ENCODE measurements at places on chromosomes 12 and 14.

DNA sequence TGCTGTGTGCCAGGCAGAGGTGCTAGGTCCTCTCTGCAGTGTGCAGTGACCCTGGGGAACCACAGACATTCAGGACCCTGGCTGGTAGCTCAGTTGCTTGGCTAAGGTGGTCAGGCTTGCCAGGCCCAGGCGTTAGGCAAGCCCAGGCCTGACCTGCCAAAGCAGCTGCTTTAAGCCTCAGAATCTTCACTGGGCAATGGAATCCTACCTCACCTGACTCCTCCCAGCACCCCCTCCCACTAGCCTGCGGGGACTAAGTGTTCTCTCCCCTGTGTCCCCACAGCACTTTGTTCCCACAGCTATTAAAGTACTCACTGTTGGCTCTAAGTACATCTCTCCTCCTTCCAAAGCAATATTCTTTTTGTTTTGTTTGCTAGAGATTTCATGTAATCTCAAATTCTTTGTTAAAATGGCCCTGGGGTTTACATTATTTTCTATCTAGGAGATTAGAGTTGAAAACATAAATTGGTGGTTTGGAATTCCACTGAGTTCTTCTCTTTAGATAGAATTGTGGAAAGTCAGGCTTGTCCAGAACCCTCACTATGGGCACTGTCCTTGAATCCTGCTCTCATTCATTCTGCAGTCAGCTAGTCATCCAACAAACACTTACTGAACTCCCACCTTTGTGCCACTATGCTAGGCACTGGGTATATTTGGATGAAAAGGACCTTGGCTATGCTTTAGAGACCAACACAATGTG is 44.4 kb downstream of the DGLUCY start:
- no peak for DNase-seq

- no peak for DNase-seq
These were observed 147.4 kb upstream of the NUDT4 start for GRCh38 chr12:93230326-93230720.

DNA sequence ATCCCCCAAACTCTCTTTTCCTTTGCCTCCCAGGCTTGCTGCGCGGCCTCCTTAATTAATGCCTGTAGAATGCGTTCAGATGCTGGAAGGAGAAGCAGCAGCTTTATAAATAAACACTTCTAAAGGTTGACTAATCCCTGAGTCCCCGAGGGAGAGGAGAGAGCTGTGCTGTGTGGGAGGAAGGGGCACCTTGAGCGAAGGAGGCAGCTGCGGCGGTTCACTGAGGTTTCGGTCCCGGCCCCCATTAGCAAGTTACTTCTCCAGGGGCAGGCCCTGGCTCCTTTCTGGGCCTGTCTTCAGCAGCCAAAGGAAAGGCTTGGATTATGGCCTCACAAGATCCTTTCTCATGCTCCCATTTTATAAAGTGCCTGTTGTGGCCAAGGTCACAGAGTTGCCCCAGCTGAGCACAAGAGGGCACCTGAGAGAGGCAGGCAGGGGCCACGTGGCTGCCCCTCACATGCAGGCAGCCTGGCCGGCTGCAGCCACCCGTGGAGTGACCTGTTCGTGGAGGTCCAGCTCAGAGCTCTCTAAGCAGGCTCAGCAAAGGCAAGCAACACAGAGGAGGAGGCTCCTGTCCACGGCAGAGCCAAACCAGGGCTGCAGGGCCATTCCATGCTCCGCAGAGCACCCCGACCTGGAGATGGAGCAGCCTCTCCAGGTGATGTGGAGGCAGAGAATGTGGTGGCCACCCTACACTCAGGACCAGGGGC is 15.0 kb upstream of the CACNA2D4 start:
- no peak for DNase-seq

DNA sequence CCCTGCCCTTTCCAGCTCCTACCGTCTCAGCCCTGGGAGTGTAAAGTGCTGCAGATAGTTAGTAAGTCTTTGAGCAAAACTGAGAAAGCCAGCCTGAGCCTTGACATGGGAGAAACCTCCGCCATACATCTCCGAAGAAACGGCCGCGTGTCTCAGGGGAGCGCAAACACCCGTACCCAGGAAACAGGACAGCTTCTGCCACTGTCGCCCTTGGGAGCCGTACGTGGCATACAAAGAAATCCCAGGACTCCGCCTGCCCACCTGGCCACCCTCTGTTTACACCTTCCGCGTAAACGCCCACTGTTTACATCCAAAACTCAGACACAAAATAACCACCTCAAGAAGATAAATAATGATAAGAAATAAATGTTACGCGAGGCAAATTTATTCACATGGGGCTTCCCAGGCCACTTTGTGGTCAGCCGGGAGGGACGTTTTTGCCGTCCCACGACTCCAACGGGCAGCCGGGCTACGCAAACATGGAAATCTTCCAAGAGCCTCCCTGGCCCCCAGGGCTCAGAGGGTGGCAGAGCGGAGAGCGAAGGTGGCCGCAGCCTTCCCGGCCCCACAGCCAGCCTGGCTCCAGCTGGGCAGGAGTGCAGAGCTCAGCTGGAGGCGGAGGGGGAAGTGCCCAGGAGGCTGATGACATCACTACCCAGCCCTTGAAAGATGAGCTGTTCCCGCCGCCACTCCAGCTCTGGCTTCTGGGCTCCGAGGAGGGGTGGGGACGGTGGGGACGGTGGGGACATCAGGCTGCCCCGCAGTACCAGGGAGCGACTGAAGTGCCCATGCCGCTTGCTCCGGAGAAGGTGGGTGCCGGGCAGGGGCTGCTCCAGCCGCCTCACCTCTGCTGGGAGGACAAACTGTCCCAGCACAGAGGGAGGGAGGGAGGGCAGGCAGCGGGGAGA is at the start of gene BDKRB2:
Gene BDKRB2, plus strand, starts transcription at position 689 of the 908 bp plus-strand sequence. CDS start 32,269 bp downstream, outside the sequence.
- peak; percentile 69 for DNase-seq

DNA sequence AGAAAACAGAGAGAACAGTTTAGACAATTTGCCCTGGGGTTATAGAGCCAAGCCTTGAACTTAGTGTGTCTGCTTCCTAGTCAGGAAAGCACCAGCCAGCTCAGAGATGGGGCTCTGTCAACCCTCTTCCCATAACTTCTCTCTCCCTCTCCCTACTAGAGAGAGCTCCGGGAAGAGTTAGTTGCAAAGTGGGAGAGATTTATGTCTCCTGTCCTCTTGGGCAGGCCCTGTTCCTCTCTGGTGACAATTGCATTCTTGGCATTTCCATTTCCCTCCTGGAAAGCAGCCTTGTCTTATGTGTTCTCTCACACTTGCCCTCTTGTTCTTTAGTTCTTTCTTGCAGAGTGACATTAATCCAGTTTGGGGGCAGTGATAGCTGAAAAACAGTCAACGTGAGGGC is 42.1 kb upstream of the TUNAR start:
- no peak for DNase-seq

DNA sequence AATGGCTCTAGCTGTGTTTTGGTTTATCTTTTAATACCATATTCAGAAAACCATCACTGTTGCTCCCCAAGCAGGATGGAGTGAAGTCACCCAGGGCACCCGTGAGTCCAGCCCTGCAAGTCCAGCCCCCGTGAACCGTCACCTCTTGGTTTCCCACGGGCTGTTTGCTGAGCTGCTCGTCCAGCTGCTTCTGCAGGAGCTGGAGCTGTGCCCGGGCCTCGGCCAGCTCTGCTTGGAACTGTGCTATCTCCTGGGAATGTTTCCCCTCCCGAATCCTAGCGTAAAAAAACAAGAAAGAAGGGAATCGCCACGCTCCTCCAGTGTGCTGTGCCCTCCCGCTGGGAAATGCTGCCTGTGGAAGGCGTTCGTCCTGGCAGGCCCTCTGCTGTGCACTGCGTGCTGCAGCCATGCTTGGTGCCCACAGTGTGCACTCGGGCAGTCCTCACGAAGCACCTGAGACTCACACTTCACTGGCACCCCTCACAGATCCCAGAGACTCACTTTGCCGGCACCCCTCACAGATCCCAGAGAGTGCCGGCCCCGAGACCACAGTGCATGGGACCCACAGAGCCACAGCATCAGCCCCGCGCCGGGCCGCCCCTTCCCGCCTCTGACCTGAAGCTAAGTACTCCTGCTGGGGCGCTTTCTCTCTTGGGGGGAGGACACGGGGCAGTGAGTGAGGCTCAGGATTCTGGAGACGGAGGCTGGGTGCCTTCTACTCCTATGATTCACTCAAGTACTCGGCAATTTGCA is 15.4 kb upstream of the ANKLE2 start:
- no peak for DNase-seq

GRCh38 chr14:28831126-28831525 is 64.5 kb downstream of the FOXG1 start:
- DNase-seq = no peak

DNA sequence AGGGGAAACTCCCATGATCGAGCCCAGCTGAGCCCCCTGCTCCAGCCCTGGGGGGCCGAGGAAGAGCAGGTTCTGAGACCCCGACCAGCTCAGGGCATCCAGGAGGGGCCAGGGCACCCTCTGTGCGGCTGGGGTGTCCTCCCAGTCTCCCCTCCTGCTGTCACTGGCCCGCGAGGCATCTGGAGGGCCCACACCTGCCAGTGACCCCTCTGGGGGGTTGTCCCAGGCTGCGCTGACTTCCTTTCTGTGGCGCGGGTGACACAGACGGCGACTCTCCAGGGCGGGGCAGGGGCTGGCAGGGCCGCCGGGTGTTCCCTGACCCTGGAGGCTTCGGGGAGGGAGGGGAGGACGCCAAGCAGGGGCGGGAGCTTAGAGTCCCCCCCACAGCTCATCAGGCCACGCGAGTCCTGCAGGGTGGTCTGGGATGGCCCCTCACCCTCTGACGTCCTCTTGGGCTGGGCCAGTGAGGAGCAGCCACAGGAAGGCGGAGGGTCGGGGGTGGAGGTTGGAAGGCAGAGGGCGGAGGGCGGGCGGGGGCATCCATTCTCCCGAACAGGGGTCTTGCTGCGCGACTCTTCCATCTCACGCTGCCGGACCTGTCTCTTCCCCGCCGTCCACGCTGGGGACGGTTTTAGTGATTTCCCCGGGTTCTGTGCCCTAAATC is 38.6 kb upstream of the FBRSL1 start:
- DNase-seq = no peak

DNA sequence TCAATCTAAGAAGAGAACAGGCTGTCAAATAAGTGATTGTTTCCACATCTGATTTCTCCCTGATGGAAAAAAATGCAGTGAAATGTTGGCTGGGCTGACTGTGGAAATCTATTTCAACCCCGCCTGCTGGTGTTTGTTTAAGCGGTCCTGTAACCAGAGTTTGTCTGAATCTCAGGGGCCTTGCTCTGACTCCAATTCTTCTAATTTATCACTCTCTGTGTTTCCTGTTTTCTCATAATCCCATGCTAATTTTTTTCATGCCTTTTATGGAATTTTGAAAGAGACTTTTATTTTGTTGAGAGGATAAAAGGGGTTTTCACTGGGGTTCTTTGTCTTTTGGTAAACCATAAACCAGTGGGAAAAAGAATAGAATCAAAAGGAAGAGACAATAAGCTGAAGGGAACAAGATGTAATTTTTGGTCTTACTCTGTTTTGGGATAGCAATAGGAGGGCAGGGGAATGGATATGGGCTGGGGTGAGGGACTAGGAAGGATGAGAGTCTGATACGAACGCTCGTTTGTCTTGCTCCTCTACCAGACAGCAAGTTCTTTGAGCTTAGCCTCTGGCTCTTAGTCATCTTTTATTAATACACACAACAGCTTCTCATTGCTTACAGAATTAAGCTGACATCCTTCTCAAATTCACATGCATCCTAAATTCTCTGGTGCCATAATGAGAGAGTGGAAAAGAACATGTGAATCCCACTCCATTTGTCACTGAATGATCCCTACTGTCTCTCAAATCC is 8.0 kb upstream of the MGP start:
- DNase-seq = no peak
